Activated CD4-positive, alpha-beta T cell treated with anti-CD3 and anti-CD28 coated beads for 36 hours (primary cell): ENCODE measurements at places on chromosomes 13 and 19. TPM values are rescaled to one million over a fixed set of nuclear protein-coding genes. Genes with fewer than 3 reads are reported as not detected.
A peak's percentile ranks its signal among the peaks of the same experiment; 100 is the strongest.

Gene ZNF560
- total RNA-seq = not detected

Gene ZNF440
- total RNA-seq = 7.7 TPM

DNA sequence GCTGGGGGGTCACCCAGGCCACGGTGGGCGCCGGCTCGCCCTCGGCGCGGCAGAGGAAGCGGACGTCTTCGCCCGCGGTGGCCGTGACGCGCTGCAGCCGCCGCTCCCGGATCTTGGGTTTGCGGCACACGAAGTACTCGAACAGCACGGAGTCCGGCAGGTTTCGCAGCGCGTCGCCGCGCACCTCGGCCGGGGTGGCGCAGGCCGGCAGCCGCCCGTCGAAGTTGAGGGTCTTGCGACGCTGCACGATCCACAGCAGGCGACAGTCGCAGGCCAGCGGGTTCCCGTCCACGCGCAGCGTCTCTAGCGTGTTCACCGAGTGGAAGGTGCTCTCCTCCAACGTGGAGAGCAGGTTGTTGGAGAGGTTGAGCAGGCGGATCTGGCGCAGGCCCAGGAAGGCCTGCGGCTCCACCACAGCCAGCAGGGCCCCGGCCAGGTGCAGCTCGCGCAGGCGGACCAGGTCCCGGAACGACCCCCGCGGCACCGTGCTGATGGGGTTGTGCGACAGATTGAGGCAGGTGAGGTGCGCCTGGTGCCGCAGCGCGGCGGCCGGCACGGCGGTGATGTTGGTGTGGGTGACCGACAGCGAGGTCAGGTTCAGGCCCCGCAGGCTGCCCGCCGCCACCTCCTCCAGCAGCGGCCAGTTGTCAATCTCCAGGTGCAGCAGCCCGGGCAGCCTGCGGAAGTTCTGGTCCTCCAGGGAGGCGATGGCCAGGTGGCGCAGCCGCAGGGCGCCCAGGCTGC, 8.6 kb upstream of the PEAK3 start:
- H3K4me3 ChIP-seq = peak overlapping the region; percentile 44
- H3K27ac ChIP-seq = no peak overlapping the region
- H3K36me3 ChIP-seq = peaks cover 2% of the 10 kb centered on the region
- DNase-seq = peak; percentile 40
- peaks cover 17% of the 10 kb centered on the region for H3K4me1 ChIP-seq

- H3K36me3 ChIP-seq = no peaks in the 10 kb centered on the region
- no peaks in the 10 kb centered on the region for H3K4me1 ChIP-seq
- no peak overlapping the region for H3K4me3 ChIP-seq
- no peak overlapping the region for H3K27ac ChIP-seq
These were observed 1186.3 kb downstream of the UQCRFS1 start for GRCh38 chr19:28026636-28027035.

DNA sequence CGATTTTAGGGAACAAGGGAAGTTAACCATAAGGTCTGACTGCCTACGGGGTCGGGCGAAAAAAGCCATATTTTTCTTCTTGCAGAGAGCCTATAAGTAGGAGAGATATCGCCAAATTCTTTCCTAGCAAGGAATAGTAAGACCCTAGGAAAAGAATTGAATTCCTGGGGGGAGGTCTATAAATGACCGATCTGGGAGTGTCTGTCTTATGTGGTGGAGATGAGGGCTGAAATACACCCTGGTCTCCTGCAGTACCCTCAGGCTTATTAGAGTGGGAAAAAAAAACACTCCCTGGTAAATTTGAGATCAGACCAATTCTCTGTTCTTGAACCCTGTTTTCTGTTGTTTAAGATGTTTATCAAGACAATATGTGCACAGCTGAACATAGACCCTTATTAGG, 447.5 kb upstream of the ATXN8OS start:
- H3K36me3 ChIP-seq = peaks cover 2% of the 10 kb centered on the region
- no peak overlapping the region for H3K4me3 ChIP-seq
- H3K27me3 ChIP-seq = no peaks in the 10 kb centered on the region
- no peaks in the 10 kb centered on the region for H3K4me1 ChIP-seq

GRCh38 chr13:39282400-39282972, 244.2 kb downstream of the NHLRC3 start:
- H3K27ac ChIP-seq = no peak overlapping the region
- H3K4me3 ChIP-seq = no peak overlapping the region
- H3K36me3 ChIP-seq = no peaks in the 10 kb centered on the region
- peaks cover 33% of the 10 kb centered on the region for H3K27me3 ChIP-seq

GRCh38 chr13:41455725-41456419, 1.5 kb upstream of the RGCC start:
- H3K4me1 ChIP-seq = peaks cover 27% of the 10 kb centered on the region
- no peaks in the 10 kb centered on the region for H3K27me3 ChIP-seq
- H3K4me3 ChIP-seq = peak overlapping the region; percentile 82
- DNase-seq = peak; percentile 26
- H3K36me3 ChIP-seq = peaks cover 20% of the 10 kb centered on the region
- H3K27ac ChIP-seq = no peak overlapping the region
